ENCODE measurements at places on chromosomes 12 and 14. TPM values are rescaled to one million over a fixed set of nuclear protein-coding genes. Genes with fewer than 3 reads are reported as not detected.

The KSR2 gene
- polyA plus RNA-seq = not detected

DNA sequence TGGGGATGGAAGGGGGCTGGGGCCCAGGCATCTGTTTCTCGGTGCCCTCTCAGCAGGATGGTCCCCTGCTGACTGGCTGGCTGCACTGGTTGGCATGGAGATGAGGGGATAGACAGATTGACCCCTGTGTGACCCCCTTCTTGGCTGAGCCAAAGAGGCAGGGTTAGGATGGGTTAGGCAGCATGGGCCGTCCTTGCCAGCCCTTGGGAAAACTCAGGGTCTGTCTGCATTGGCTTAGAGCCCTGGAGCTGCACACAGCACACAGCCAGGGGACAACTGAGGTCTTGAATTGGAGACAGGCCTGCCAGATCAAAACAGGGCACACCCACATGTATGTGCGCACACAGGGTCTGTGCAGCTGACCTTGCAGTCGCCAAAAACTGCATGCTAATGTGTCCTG lies 11.2 kb upstream of the LRP1-AS start:
- DNase-seq = no peak

DNA sequence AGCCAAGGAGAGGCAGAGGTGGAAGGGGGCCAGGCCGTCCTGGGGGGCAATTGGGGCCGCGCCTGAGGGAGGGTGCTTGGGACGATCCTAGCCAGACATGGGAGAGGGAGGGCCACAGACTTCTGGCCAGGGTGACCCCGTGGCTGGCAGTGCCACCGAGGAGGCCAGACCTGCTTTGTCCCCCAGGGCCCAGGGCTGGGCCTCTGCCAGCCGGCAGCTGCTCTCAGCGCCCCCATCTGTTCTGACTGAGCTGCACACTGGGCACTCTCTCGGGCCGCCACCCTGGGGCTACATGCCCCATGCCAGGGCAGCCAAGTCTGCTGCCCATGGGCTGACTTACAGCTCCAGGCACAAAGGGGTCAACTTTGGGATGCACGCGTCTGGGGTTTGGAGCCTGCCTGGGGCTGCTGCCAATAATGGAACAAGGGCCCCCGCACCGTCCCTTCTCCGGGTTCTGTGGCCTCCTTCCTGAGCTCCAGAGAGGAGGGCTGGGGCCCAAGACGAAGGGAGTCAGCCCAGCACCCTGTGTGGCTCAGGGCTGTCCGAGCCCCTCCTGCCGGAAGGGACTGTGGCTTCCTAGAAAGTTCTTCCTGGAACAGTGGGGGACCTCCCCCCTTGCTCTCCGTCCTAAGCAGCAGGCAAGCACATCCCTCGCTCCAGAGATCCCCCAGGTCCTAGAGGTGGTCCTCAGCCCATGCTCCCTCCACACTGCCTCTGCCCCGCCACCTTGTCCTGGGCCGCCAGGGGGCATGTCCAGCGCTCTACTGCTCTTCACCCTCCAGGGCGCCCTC lies 1.1 kb downstream of the ADSS1 start:
- DNase-seq = no peak

GRCh38 chr12:12803186-12803585 lies 10.0 kb upstream of the DDX47 start:
- peak; percentile 92 for DNase-seq

The PTCSC3 gene
- polyA plus RNA-seq = not detected

- DNase-seq = no peak
Observed at GRCh38 chr12:65522956-65523860, 244.7 kb downstream of the MSRB3 start.

- DNase-seq = no peak
Observed at GRCh38 chr12:75548879-75549278, 37.5 kb upstream of the KRR1 start.

DNA sequence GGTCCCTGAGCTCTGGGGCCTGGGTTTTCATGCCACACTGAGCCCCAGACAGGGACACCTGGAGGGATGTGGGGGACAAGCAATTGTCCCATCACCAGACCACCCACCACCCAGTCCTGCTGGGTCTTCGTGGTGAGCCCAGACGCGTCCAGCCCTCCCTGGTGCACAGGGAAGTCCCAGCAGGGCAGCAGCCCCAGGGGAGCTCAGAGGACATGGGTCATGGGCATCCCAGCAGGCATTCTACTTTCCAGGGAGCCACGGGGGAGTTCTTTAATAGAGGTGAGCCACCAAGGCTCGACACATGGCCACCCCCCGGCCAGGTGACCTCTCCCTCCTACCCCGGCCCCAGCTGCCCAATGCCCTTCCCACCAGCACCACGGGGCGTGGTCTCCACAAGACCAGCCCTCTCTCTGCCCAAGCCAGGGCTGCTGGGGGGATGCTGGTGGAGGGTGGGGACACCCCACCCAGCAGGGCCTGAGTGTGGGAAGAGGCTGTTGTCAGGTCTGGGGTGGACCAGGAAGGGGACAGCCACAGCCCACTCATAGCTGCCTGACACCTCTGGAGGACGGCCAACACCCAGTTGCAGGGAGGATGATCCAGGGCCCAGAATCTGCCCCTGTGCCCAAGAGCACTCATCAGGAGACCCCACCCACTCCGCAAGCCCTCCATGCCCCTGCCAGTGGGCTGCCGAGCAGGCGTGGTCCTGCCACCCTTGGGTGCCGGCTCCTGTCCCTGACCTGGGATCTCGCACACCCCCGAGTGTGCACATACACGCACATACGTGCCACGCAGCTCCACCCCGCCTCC lies 14.1 kb downstream of the AKT1 start:
- no peak for DNase-seq

GRCh38 chr12:122356192-122356635 lies 66.3 kb downstream of the CLIP1 start:
- peak; percentile 86 for DNase-seq

DNA sequence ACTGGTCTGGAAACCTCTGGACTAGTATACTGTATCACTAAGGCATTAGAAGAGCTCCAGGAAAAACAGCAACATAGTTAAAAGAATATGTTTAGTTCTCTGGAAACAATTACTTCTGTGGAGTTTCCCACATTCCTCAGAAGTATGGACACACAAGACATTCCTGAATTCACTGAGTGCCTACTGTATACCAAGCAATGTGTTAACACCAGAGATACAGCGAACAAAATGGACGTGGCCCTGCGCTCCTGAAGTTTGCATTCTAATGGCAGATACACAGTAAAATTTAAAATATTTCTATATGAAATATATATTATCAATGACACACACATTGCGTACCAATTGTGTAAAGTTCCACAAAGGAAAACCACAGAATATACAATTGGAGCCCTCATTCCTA lies 1.1 kb downstream of the ANGEL1 start:
- peak; percentile 51 for DNase-seq

DNA sequence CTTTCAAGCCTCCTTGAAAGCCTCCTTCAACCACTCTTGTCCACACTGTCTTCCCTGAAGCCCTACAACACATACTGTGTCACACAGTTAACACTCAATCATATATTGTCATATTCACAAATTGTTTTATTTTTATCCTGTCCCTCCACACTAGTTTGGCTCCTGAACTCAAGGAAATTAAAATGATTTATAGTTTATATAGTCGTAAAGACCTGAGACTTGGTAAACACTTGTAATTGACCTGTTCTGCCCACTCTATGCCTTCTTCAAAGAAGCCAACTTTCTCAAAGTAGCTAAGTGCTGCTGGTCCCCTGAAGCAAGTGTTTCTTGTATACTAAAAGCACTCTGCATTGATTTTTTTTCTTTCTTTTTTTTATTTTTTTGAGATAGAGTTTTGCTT lies 15.6 kb upstream of the NEK9 start:
- DNase-seq = no peak

- no peak for DNase-seq
Observed at GRCh38 chr12:68344126-68344525, 12.0 kb upstream of the MDM1 start.

DNA sequence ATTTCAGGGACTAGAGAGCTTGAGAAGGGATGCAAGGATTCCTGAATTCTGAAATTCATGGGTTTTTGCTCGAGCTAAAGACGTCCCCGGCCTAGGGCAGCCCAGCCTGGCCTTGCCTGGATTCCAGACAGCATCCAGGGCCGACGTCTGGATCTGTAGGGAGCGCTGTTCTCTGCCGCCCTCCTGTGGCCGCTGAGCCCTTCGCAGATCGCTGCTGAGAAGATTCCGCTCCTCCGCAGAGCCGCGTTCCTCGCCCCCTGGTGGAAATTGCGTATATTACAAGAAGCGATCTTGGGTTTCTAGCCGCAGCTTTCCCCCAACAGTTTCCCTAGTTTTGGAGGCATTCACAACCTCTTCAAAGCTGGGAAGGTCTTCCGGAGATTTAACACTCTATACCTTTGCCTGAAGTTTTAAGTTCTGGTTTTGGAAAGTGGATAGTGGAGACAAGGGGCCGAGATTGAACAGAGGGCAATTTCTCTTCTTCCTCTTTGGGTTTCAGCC lies 5.1 kb downstream of the CISTR start:
- DNase-seq = peak; percentile 78

The GPR84 gene
- polyA plus RNA-seq = 0.03 TPM

DNA sequence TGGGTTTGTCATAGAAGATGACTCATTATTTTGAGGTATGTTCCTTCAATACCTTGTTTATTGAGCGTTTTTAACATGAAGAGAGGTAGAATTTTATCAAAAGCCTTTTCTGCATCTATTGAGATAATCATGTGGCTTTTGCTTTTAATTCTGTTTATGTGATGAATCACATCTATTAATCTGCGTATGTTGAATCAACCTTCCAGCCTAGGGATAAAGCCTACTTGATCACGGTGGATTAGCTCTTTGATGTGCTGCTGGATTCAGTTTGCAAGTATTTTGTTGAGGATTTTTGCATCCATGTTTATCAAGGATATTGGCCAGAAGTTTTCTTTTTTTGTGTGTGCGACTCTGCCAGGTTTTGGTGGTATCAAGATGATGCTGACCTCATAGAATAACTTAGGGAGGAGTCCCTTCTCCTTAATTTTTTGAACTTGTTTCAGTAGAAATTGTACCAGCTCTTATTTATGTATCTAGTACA lies 602.6 kb downstream of the SNAPC1 start:
- no peak for DNase-seq

DNA sequence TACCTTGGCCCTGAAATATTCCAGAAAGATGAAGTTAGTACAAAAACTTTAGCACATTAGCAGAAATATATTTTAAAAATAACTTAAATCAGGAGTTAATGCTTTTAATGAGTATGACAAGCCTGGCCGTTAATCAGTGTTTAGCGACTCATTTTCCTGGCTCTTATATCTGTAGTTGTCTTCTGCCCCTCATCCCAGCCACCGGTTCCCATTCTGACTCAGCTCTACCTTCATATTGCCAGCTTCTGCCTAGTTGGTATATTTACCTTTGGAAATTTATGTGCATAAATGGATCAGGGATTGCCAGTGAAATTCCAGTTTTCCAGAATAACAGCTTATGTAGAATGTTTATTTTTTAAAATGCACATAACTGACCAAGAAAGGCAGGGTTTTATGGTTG lies 79.9 kb downstream of the ERGIC2 start:
- DNase-seq = no peak

DNA sequence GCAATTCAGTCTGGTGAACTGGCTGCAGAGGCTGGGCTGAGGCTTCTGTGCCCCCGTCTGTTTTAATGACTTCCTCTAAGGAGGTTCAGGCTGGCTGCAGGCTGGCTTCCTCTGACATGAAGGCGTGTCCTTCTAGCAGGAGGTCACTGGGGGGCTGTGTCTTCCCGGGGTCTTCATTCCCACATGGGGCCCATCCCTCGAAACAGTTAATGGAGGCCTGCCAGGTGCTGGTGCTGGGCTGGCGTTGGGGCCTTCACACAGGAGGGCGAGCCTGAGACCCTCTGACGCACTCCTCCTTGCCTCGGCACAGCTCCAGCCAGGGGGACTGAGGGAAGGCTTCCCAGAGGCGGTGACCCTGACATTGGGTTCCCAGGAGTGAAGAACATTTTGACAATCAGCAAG lies 57.7 kb upstream of the DLK1 start:
- DNase-seq = no peak

DNA sequence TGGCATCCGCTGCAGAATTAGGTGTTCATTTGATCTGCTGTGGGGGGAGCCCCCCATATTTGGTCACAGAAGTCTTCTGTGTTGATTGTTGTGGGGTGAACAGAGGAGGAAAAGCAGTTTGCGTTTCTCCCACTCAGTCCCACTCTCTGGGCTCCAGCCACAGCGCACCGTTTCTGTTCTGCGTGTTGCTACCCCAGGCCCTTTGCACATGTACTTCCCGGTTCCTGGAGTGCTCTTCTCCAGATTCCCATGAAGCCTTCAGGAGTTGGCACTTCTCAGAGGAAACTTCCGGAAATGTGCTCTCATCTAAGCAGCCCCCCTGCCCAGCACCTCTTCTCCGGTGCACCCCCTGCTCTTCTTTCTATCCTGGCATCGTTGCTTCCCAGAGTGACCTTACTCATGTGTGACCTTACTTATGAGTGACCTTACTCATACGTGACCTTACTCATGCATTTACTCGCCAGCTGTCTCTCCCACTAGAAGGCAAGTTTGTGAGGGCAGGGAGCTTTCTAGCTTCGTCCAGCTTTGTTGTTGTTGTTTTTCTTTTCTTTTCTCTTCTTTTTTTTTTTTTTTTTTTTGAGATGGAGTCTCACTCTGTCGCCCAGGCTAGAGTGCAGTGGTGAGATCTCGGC lies 93.7 kb downstream of the SCARB1 start:
- DNase-seq = no peak

The FBXO34 gene
- polyA plus RNA-seq = 20.8 TPM

DNA sequence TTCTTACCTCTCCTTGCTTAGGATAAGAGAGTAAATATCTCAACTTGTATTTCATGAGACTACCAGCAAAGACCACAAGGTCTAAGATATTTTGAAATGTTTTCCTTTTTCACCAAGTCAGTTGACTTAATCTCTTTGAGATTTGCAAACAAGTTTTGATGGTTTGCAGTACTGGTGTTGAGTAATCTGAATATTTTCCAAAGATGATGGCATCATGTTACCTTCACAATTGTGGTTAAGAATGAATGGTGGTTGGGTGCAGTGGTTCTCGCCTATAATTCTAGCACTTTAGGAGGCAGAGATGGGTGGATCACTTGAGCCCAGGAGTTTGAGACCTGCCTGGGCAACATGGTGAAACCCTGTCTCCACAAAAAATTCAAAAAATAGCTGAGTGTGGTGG lies 225.7 kb downstream of the TMTC2 start:
- peak; percentile 19 for DNase-seq

DNA sequence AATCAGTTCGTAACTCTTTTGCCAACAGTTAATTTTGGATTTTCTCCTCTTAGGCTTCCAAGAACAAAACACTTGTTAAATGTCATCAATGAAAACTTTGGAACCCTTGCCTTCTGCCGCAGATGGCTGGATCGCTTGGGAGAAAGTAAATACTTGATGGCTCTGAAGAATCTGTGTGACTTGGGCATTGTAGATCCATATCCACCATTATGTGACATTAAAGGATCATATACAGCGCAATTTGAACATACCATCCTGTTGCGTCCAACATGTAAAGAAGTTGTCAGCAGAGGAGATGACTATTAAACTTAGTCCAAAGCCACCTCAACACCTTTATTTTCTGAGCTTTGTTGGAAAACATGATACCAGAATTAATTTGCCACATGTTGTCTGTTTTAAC lies 37.7 kb downstream of the USP44 start:
- no peak for DNase-seq

GRCh38 chr12:130027798-130028197 lies 124.0 kb upstream of the TMEM132D start:
- DNase-seq = no peak

The RABGGTA gene
- polyA plus RNA-seq = 15.1 TPM

The ADAM21 gene
- 0.36 TPM for polyA plus RNA-seq

The ENDOU gene
- 0.09 TPM for polyA plus RNA-seq

The DIP2B gene
- polyA plus RNA-seq = 15.0 TPM
